ENCODE measurements at places on chromosomes 12 and 14. TPM values are rescaled to one million over a fixed set of nuclear protein-coding genes. Genes with fewer than 3 reads are reported as not detected.

GRCh38 chr14:60221457-60221856 lies 27.6 kb upstream of the PPM1A start:
- no peak for DNase-seq

- DNase-seq = no peak
Observed at GRCh38 chr14:76756371-76756750, 4.9 kb upstream of the VASH1 start.

- no peak for DNase-seq
Observed at GRCh38 chr14:104573930-104574329, 5.6 kb upstream of the C14orf180 start.

GALNT16 gene
- 0.35 TPM for total RNA-seq

GRCh38 chr14:54730156-54730961 lies 163.4 kb downstream of the SAMD4A start:
- DNase-seq = no peak

DNA sequence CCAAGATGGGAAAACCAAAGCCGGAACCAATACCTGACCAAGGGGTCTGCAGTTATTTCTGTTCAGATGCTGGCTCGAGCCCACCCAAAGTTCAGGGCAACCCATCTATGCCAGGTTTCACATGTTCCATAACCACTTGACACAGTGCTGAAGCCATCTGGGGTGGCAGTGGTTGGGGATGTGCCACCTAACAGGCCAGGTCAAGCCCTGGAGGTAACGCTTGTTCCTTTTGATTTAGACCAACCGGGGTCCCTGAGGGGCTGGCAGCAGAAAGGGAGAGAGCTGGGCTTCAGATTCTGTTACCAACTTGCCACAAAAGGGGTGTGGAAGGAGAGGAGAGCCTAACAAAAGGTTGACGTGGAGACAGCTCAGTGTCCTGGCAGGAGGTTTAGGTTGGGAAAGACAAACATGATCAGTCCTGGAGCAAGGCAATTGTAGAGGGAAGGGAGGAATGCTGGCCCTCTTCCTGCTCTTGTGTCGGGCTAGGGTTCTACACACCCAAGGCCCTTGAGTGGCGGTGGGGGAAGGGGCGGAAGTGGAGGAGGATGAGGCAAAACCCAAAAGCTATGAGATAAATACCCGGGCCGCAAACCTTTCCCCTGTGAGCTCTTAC lies 31.9 kb downstream of the CACNA2D4 start:
- DNase-seq = no peak
